ENCODE measurements at places on chromosomes 13 and 19.

- DNase-seq: no peak
Observed at GRCh38 chr13:75468098-75468497, 13.9 kb downstream of the TBC1D4 start.

- DNase-seq: no peak
Observed at GRCh38 chr19:36449059-36449670, 30.7 kb upstream of the ZFP82 start.

GRCh38 chr13:114063545-114064449 is 68.6 kb downstream of the RASA3 start:
- DNase-seq: no peak

GRCh38 chr19:49150944-49151243 is 4.3 kb downstream of the HRC start:
- DNase-seq: no peak

- DNase-seq: no peak
Observed at GRCh38 chr19:46958532-46958931, 61.1 kb upstream of the NPAS1 start.

- no peak for DNase-seq
Observed at GRCh38 chr19:408902-409515, at the start of gene C2CD4C. Gene C2CD4C, minus strand, starts transcription at chr19:409147. Its CDS starts 786 bp downstream, at chr19:408361.

GRCh38 chr19:32605544-32605943 is 24.6 kb downstream of the PDCD5 start:
- DNase-seq: no peak

DNA sequence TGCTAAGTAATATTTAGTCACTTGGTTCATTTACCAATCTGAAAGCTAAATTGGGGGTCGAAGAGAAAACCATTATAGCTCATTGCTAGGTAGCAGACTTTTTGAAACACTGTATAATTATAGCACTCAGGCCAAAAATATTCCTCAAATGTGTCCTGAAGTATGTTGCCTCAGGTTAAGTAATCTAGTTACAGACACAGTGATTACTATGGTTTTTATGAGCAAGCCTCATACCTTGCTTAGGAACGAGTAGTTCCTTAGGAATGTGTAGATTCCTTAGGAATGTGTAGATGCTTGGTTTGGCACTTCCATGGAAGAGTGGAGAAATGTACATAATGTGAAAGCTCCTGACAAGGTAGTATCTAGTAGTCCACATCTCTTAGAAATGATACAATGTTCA is 387.5 kb downstream of the LMO7 start:
- no peak for DNase-seq

DNA sequence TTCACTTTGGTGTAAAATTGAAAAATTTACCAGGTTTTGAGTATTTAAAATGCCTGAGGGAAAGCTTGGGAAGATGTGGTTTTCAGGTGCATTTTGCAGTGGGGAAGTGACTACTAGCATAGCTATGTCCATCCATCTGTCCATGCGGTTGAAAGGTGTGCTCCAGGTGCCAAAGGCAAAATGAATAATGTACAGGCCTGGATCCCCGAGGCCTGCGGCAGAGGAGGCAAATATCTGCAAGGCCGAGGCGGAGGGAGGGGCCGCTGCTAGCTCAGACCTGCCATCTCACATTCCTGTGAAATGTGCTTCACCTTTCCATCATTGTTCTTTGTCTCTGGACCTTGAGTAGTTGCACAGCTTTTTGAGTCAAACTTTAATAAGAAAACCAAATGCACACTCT is 65.5 kb downstream of the ERCC5 start:
- DNase-seq: no peak

DNA sequence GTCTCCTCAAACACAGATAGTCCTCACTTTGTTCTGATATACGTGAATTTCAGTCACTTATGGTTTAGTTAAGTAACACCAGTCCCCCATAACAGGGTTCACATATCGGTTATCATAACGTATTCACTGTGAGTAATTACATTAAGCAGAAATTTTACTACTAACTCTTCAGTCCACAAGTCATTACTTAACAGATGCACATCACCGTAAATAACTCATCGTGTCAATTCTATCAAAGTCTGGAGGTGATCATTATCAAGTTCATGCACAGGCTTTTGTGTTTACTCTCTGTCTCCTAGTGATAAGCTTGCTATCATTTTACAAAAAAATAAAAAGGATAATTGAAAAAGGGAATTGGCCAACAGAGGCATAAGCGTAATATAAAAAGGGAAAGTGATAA is 287.4 kb upstream of the ATXN8OS start:
- no peak for DNase-seq

DNA sequence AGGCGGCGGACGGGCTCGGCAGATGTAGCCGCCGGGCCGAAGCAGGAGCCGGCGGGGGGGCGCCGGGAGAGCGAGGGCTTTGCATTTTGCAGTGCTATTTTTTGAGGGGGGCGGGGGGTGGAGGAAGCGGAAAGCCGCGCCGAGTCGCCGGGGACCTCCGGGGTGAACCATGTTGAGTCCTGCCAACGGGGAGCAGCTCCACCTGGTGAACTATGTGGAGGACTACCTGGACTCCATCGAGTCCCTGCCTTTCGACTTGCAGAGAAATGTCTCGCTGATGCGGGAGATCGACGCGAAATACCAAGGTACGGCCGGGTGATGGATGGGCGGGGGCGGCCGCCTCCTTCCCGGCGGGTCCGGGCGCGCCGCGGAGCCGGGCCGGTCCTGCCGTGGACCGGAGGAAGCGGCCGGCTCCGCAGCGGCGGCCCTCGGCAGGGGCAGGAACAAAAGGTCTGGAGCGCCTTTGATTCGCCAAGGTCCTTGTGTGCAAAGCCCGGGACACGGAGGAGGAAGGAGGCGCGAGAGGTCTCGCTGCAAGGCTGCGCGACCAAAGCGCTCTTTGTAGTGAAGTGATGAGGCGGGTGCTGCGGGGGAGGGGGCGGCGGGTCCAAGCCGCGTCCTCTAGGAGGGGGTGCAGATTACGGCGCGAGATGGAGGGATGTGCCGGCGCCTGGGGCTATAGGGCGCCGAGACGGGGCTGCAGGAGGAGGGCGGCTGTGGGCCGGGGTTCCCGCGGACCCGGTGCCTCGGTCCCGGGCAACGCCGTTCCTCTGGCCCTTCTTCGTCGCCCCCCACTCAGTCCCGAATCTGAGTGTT is 689 bp downstream of the ING1 start:
- peak; percentile 73 for DNase-seq

- no peak for DNase-seq
Observed at GRCh38 chr13:26423629-26424028, 133.9 kb upstream of the WASF3 start.

DNA sequence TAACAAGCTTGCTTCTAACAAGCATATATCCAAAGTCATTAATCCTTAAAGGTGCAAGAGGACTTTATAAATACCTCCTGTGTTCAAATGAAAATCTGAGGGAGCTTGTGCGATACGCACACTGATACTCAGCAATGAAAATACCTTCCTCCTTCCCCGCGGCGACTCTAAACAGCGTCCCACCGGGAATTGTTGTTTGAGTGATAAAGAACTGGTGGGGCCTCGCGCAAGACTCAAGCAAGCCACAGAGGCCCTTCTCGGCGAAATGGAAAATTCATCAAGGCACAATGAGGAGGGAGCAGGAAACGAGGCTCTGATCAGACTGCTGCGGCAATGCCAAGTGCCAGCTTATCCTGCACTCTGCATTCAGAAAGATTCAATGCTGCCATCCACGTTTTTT is 126.7 kb downstream of the ABCC4 start:
- DNase-seq: no peak

DNA sequence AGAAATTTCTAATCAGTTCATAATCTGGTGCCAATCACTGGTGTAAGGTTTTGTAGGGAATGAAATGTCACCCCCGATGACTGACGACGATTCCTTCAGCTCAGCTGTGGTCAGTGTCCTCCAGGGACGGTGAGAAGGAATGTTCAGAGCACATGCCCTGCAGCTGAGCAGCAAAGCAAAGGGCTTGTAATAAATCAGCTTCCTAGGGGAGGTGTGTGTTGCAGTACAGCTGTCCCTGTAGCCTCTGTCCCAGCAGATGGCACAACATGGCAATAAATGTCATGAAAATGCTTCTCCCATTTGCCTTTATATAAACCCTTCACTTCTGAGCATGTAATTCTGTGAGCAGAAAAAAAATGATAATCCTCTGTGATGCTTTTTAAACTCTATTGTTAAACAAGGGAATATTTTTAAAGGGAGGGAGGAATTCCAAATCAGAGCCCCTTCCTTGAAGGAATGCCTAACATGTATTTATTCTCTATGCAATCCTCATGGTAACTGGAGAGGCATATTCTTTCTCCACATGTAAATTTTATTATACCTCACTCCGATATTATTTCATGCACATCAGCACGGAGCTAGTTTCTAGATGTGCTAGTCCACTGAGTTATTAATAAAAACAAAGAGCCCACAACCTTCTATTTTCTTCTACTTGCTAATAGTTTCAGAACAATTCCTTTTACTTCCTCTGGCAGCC is 102.5 kb downstream of the FAM216B start:
- DNase-seq: no peak

GRCh38 chr13:29255567-29255966 is 339.9 kb downstream of the SLC7A1 start:
- DNase-seq: no peak

- DNase-seq: no peak
Observed at GRCh38 chr19:6491802-6492592, 10.1 kb downstream of the TUBB4A start.

DNA sequence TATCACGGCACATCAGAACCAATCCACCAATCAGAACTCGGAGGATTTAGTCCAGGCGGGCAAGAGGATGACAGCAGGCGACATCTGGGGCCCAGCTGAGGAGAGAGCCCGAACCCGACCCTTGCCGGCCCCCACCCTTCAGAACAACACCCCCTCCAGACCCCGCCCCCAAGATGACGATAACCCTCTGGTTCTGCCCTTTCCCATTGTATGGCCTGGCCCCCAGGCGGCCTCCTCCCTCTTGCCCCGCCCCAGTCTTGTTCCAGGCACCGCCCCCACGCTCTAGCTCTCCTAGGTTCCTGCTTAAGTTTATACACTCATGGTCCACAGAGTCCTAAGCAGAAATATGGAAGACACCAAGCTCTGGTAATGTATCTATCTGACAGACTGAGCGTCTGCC is 2.8 kb upstream of the ZNF83 start:
- no peak for DNase-seq

DNA sequence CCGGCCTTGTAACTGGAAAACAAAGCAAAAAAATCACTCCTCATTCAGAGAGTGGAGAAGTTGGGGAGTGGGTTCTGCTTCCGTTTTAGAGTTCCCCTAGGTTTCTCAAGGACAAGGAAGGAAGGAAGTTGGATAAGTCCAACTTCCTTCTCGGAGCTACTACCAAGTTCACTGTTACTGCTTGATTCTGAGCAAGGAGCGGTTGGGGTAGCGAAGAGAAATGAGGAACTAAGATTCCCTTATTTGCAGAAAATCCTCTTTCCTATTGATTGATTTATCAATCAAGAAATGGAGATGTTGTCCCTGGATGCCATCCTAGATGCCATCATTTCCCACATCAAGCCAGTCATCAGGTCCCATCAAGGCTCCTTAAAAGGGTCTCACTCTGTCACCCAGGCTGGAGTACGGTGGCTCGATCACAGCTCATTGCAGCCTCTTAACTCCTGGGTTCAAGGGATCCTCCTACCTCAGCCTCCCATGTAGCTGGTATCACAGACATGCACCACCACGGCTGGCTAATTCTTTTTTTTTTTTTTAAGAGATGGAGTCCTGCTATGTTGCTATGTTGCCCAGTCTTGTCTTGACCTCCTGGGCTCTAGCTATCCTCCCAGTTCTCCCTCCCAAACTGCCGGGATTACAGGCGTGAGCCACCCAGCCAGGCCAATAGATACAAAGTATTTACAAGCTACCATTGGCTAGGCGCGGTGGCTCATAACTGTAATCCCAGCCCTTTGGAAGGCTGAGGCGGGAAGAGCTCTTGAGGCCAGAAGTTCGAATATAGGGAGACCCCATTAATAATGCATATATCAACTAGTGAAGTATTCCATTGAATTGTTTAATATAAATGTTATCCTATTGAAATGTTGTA is 809 bp upstream of the B9D2 start:
- DNase-seq: no peak

DNA sequence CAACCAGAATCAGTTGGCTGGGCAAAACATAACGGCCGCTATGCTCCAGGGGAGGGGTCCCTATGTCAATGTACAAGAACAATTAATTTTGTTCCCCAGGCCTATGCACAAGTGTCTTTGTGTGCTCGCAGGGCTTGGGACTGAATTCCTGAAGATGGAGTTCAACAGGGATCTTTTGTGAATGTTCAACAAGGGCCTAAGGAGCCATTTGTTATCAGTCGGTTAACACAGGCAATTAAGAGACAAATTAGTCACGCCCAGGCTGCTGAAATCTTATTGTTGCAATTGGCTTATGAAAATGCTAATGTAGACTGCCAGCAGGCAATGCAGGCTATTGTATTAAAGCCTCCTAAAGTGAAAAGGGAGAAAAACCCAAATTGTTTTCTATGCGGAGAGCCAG is 117.5 kb downstream of the ZNF429 start:
- DNase-seq: no peak

- peak; percentile 4 for DNase-seq
Observed at GRCh38 chr13:32381539-32381938, 46.4 kb downstream of the N4BP2L1 start.

DNA sequence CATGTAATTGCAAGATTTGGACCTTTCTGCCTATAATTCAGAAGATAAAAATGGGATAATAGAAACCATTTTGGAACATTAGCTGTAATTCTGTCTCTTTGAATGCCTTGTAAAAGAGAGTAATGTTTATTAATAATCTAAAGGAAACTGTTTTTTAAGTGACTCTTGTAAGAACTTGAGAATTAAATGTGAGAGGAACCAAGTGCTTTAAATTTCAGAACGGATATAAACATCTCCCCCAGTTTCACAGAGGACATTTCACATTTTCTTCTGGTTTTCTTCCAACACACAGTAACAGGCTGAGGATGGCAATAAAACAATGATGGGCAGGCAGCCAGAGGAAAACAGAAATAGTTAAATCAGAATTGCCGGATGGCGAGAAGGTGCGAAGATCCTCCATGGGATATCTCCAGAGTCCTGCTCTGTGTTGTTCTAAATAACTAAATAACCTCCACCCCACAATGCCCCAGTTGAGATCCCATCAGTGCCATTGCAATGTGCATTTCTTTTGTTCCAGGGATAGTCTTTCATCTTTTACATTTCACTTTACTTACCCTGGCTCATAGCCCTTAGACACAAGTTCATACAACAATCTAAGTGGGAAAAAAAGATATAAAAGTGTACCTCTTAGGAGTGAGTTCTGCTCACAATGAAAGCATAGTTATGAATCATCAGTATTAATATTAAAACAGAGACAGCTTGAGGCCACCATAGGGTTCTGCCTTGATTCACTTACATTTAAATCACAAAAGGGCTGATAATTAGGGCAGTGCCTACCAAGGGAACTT is 73.3 kb downstream of the TNFRSF19 start:
- no peak for DNase-seq

- DNase-seq: peak; percentile 88
Observed at GRCh38 chr19:48330012-48330681, 4.8 kb downstream of the EMP3 start.
